CD4-positive, alpha-beta T cell (primary cell): ENCODE measurements at places on chromosomes 16 and 17.

DNA sequence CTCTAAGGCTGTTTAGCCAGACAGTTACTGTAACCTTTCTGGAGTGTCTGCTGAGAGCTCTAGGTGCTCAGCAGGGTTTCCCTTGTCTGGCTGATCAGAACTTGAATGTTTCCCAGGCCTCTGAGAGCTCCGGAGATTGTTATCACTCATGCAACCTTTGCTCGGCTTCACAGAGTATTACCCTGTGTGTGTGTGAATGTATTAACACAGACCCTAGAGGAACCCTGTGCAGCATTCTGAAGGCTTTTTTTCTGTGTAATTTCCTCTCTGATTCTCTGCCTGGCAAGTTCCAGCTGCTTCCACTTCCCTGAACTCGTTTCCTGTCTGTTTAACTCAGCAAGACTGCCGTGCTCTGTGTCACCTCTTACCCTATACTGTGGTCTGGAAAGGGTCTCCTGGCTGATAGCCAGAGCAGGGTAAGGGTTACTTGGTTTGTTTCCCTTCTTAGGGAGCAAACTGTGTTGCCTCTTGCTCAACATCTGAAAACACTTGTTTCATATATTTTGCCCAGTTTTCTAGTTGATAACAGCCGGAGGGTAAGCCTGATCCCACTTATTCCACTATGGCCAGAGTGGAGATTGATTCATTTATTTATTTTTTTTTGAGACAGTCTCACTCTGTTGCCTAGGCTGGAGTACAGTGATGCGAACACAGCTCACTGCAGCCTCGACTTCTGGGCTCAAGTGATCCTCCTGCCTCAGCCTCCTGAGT, 21.7 kb downstream of the PRMT7 start:
- DNase-seq = no peak

GRCh38 chr16:48282636-48283263, 35.4 kb upstream of the ABCC11 start:
- DNase-seq = no peak

GRCh38 chr16:30004811-30005242, 6.0 kb downstream of the DOC2A start:
- DNase-seq = no peak

GRCh38 chr17:78735832-78736525, 46.1 kb downstream of the CYTH1 start:
- no peak for DNase-seq

DNA sequence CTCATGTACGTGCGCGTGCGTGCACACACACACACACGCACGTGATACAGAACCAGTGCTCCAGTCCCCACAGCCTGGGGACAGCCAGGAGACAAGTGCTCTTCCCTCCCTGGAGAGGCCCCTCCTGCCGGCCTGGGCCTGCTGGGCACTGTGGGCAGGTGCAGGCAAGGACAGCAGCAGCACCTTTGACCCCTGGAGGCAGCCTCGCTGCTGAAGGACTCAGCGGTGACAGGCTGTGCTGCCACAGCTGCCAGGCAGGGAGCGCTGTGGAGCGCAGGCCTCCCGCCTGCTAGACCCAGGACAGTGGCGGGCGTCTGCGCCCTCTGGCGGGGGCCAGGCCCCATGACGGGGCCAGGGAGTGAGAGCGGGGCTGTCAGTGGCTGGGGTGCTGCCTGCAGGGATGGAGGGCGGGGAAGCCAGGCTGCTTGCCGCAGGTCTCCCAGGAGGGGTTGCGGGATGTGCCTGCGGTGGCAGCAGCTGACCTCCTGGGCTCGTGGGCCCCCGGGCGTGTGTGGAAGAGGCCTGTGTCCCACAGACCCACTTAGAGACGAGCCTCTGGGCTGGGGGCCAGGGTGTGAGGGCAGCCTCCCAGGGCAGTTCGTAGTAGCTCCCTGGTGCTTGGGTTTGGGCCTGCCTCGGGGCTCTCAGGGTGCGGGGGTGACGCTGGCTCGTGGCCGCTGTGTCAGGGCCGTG, 63.5 kb upstream of the PVALEF start:
- DNase-seq = peak; percentile 87

GRCh38 chr17:17844079-17844478, 7.3 kb upstream of the SREBF1 start:
- no peak for DNase-seq
